ENCODE measurements at places on chromosomes 1 and 21. TPM values are rescaled to one million over a fixed set of nuclear protein-coding genes. Genes with fewer than 3 reads are reported as not detected.
A peak's percentile ranks its signal among the peaks of the same experiment; 100 is the strongest.

- no peak overlapping the region for H3K27ac ChIP-seq
- peaks cover 18% of the 10 kb centered on the region for H3K4me1 ChIP-seq
- no peaks in the 10 kb centered on the region for H3K27me3 ChIP-seq
- H3K36me3 ChIP-seq: no peaks in the 10 kb centered on the region
- DNase-seq: no peak
- H3K4me3 ChIP-seq: peak overlapping the region; percentile 61
Measured at GRCh38 chr1:109250454-109251276, 1.3 kb downstream of the CELSR2 start.

- H3K4me1 ChIP-seq: peaks cover 13% of the 10 kb centered on the region
- no peaks in the 10 kb centered on the region for H3K27me3 ChIP-seq
- no peak overlapping the region for H3K4me3 ChIP-seq
- no peak for DNase-seq
- no peak overlapping the region for H3K27ac ChIP-seq
- H3K36me3 ChIP-seq: no peaks in the 10 kb centered on the region
Measured at GRCh38 chr1:201516511-201517127, 9.7 kb upstream of the CSRP1 start.

- no peak overlapping the region for H3K4me3 ChIP-seq
- no peaks in the 10 kb centered on the region for H3K4me1 ChIP-seq
- H3K36me3 ChIP-seq: no peaks in the 10 kb centered on the region
- no peak for DNase-seq
- H3K27ac ChIP-seq: no peak overlapping the region
Measured at GRCh38 chr21:17514124-17514845, 1.4 kb downstream of the CXADR start.

MSH4 gene
- total RNA-seq: not detected
